CD14-positive monocyte (primary cell): ENCODE measurements at places on chromosomes 1 and 21.

GRCh38 chr1:43304314-43304681 is 3.5 kb downstream of the TIE1 start:
- no peak for DNase-seq

DNA sequence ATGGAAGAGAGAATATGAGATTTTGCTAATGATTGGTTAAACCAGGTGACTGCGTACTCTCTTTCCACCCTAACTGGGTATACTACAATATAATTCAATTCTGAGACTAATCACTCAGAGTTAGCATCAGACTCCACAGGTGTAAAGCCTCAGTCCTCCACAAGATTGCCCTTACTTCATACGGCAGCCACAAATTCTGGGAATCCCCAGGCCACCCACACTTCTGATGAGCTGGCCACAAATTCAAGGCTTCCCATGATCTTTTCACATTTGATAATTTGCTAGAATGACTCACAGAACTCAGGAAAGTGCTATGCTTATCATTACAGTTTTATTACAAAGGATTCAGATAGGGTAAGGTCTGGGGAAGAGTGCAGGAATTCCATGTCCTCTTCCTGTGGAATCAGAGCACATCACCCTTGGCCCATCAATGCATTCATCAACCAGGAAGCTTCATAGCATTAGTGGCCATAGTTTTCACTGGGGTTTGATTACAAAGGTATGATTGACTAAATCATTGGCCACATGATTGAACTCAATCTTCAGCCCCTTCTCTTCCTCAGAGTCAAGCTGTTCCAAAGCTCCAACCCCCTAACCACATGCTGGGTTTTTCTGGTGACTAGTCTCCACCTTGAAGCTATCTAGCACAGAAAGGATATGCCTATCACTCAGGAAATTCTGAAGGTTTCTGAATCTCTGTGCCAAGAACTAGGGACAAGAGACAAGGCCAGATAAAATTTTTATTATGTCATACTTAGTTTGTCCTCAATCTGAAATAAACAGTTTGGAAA is 131.7 kb downstream of the HHIPL2 start:
- DNase-seq, result no peak

DNA sequence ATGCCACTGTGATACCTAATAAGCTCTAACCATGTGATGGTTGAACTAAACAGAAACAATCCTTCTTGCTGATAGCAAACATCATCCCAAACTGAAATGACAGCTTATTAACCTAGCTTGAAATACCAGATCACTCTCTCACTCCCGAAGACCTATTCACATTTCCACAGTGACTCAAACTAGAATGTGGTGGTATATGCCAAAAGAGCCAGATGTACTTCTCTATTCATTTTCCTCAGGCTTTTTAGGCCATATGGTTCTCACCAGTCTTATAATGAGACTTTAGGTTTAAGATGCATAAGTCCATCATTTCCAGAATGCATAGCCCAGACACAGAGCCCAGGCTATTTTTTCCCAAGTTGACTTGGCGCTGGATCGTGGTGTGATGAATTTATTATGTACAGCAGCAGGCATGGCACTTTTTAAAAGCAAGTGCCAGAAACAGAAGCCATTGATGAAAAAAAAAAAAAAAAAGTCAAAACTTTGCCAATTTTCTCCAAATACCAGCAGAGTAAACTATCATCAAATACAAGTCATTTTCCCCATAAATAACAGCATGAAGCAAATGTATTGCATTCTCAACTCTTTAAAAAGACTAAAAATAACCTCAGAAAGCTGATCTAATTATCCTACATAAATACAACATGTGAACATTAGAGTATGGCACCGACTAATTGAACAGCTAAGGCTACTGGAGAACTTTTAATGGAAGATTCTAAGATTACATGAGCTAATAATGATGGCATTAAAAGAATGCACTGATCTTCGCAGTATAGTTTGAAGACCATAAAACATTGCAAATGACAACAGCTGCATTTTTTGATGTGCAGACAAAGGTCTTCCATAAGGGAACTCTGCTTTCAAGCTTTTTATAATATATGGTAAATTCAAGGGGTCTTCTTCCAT is 365.4 kb downstream of the LRRIQ3 start:
- DNase-seq, result no peak

- DNase-seq, result no peak
Observed at GRCh38 chr1:220901881-220902280, 22.6 kb downstream of the HLX start.

- DNase-seq, result no peak
Observed at GRCh38 chr1:212329105-212329504, 43.9 kb downstream of the PPP2R5A start.

GRCh38 chr1:185646202-185646683 is 87.9 kb upstream of the HMCN1 start:
- DNase-seq, result no peak

DNA sequence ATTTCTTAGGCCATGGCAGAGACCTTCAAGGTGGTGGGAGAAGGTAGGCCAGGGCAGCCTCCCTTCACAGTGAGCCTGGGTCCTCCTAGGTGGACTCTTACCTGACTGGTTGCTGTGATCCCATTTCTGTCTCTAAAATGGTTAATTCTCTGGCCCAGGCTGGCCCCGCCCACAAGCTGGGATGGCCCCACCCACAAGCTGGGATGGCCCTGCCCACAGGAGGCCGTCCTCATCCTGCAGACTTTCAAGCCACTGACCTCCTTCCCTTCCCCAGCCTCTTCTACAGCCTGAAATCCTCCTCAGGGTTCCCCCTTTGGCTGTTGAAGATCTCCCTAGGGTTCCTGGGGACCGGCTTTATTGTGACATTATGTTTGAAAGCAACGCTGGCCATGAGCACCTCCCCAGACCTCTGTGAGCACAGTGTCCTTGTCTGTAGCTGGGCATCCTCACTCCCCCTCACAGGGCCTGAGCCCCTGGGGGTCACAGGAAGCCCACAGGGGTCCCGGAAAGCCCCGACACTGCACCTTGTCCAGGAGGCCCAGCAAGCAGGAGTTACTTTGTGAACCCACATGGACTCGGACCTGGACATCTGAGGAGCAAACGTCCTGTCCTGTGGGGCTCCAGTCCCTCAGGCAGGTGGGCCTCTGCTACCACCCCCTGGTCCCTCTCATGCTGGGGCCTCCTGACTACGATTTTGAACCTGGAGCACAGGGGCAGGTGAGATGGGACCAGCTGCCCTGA is 621.7 kb downstream of the MATN1 start:
- no peak for DNase-seq

- DNase-seq, result no peak
Observed at GRCh38 chr1:198763298-198763714, 124.5 kb downstream of the PTPRC start.

GRCh38 chr1:4425892-4426291 is 228.5 kb upstream of the AJAP1 start:
- no peak for DNase-seq
